ENCODE measurements at places on chromosomes 2 and 18.
A peak's percentile ranks its signal among the peaks of the same experiment; 100 is the strongest.

- no peak for DNase-seq
Measured at GRCh38 chr2:166550923-166551322, 56.9 kb upstream of the SCN7A start.

GRCh38 chr2:164737612-164738081 lies 104.0 kb downstream of the COBLL1 start:
- DNase-seq = peak; percentile 56

- DNase-seq = no peak
Measured at GRCh38 chr2:56209701-56210100, 25.9 kb downstream of the CCDC85A start.

GRCh38 chr2:44569491-44569890 lies 207.7 kb downstream of the CAMKMT start:
- DNase-seq = no peak

DNA sequence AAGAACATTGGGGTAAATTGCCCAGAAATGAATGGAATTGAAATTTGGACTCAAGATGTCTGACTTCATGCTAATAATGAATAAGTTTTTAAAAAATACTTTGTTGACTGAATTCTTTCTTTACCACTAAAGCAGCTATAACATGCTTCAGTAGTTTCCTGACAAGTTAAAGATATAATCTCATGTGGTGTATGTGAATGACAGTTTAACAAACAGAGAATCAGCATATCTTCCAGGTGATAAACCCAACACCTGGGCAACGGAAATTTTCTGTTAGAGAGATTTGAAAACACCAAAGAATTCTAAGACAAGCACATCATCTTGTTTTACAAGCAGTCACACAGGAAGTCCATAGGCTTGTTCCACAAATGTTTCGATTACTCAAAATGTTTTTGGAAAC lies 372.6 kb upstream of the VRK2 start:
- no peak for DNase-seq

GRCh38 chr2:71552356-71552755 lies 99.0 kb downstream of the DYSF start:
- no peak for DNase-seq

DNA sequence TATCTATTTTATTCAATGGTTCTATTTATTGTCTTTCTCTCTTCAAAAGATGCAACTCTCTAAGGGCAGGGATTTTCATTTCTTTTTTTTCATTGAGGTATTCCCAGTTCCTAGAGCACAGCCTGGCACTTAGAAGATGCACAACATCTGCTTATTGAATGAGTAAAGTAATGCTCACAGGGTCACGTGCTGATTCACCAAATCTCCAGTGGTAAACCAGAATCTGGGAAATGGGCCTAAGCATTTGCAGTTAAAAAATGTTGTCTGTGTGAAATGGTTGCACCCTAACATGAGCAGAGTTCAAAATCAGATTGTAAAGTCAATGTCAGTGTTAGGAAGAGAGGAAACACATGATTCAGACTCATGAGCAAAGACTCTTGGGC lies 15.8 kb downstream of the SLC8A1 start:
- no peak for DNase-seq

GRCh38 chr18:74625157-74625556 lies 27.5 kb downstream of the ZNF407 start:
- no peak for DNase-seq

- no peak for DNase-seq
Measured at GRCh38 chr2:154433010-154433409, 265.5 kb upstream of the KCNJ3 start.

DNA sequence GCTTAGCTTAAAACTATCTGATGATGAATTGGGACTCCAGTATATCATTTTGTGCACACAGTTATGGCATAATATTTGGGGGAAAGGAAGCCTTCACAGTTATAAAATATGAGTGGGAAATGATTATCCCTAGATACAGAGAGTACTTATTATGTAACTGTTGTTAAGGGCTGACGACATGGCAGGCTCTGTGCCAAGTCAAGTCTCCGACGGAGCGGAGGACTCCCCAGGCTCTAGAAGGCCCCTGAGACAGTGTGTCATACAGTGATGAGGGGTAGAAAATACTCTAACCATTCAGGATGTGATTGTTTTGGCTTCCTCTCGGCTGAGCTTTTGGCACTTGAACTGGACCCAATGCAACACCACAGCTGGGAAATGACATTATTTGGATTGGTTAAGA lies 211.8 kb downstream of the SLC8A1 start:
- DNase-seq = peak; percentile 90

DNA sequence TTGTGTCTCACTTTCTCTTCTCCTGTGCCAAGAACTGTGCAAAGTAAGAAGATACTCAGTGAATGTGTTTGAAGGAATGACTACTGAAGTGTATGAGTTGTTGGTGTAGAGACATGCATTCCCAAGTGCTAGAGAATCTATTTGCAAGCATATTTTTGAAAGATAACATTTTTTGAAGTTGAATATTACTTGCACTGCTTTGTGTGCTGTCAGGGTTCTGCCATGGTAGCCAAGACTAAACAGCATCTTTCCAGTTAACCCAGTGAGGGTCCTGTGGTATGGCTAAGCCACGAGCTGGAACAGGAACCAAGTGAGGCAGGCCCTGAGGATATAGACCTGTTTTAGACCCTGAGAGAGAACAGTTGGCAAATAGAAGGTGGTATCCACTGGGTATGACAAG lies 35.2 kb upstream of the EFEMP1 start:
- DNase-seq = no peak

DNA sequence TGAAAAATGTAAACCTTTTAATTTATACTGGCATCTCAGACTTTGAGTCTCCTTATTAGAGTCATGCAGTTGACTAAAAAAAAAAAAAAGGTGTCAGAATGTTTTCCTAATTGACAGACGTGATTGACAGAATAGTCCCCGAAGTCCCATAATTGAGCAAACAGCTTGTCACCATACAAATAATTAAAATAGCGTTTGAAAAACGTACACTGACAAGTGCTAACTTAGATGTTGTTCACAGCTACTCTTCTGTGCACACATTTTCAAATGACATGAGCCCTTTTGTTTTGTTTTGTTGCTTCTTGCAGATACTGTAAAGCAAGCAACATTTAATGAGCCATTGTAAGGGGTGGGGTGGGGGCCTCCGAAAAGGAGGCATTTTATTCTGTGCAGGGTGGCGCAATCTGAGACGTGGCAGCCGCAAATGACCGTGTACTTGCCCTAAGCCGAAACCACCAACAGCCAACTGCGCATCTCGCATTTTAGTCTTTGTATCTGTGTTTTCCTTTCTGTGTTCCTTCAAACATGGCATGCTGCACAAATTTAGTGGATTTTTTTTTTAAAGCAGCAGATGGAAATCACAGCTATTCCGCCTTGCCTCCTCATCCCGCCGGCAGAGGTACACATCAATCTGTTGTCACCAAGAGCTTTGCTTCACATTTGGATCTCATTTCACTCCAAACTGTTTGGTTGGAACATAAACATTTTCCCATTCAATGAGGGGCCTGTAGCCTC lies 52.4 kb downstream of the LPIN1 start:
- no peak for DNase-seq

DNA sequence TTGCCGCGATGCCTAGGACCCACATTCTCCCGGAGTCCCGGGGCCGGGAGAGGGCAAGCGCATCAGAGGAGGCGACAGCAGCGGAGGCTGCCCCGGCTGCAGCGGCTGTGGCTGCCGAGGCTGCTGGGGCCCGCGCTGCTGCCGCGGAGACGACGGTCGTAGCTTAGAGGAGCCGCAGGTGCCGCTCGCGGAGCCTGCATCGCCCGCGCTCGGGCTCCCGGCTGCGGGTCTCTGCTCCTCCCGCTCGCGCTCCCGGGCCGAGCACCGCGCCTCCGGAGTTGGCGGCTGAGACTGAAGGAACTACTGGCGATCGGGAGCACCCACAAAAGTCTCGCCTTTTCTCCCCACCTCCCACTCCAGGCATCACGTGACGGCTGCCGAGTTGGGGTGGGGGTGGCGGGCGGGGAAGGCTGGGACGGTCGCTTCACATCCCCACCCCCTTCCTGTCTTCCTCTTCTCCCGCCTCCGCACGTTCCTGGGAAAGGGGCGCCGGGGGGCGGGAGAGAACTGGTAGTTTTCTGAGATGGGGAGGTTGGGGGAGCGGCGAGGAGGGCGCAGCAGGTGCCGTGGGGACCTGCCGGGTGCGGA lies at the start of gene LYPD1:
Gene LYPD1 (minus strand): TSS at position 298 of the 588 bp plus-strand sequence. CDS start 273 bp downstream, at position 25.
- peak; percentile 12 for DNase-seq

DNA sequence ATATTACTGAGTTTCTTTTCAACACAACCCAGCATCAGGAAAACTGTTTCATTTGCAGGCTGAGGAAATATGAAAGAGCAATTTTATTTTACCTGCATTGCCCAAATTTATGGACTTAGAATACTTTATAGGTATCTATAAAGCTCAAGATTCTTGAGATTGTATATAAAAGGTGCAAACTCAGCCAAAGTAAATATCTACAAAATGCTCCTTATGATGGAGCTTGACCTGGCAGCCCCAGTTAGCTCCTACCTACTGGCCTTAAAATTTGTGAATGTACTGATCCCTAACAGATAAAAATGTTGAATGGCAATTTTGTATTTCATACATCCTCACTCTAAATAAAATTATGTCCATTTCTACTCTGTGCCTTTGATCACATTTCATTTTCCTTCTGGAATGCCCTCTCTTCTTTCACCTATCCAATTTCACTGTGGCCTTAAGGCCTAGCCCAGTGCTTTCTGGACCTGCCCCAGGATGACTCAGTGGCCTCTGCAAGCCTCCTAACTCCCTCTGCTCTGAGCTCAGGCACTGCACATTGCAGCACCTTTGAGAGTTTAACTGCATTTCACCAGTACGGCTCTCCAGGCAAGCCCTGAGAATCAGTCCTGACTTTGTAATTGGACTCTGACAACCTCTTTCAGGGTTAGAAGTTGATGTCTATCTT lies 125.9 kb downstream of the ANTXR1 start:
- DNase-seq = peak; percentile 96

DNA sequence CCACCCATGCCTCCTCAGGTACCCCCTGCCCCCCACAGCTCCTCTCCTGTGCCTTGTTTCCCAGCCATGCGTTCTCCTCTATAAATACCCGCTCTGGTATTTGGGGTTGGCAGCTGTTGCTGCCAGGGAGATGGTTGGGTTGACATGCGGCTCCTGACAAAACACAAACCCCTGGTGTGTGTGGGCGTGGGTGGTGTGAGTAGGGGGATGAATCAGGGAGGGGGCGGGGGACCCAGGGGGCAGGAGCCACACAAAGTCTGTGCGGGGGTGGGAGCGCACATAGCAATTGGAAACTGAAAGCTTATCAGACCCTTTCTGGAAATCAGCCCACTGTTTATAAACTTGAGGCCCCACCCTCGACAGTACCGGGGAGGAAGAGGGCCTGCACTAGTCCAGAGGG lies 803 bp upstream of the DES start:
- DNase-seq = no peak

DNA sequence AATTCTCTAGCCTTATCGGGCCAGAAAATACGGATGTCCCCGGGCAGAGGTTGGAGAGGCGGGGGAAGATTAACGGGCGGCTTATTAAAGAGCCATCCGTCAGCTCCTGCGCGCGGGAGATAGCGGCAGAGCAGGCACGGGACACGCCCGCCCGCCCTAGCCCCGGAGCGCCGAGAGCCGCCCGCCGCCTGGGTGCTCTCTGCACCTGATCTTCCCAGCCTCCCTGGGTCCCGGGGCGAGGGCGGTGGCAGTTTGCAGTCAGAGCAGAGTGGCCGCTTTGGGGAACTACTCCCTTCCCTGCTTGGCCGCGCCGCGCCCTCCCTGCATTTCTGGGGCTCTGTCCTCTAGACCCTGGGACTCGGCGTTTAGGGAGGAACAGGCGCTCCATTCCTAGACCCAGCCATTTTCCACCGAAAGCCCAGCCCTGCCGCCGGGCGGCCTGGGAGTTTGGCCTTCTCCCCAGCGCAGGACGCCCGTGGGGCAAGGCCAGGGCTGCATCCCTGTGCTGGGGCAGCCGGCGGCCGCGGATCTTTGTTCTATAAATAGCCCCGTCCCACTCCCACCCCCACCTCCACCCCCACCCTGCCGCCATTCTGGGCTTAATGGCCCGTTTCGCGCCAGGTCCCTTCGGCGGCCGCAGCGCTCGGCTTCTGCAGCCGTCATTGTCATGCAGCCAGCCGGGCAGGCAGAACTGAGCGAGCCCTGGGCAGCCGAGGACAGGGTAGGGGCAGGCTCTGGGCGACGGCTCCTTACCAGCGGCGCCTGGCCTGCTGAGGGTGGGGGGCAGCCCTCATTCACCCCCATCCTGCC lies 6.6 kb downstream of the GAD1 start:
- DNase-seq = no peak

GRCh38 chr2:157784823-157785175 lies 91.3 kb downstream of the ACVR1 start:
- DNase-seq = no peak

DNA sequence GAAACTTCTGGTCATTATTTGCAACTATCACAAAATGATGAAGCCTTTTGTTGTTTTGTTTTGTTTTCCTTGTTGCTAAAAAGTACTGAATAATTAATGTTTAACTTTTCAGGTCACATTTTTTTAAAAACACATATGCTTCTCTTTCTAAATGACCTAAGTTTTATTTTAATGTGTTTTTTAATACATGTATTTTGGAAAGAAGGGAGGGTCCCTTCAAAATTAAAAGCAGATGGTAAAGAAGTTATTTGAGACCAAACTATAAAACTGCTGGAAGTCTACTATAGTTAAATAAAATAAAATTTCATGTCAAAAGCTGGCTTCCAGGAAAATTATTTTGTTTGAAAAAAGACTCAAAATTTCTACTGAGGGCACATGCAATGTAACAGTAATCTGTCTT lies 39.5 kb upstream of the ASNSD1 start:
- DNase-seq = no peak

DNA sequence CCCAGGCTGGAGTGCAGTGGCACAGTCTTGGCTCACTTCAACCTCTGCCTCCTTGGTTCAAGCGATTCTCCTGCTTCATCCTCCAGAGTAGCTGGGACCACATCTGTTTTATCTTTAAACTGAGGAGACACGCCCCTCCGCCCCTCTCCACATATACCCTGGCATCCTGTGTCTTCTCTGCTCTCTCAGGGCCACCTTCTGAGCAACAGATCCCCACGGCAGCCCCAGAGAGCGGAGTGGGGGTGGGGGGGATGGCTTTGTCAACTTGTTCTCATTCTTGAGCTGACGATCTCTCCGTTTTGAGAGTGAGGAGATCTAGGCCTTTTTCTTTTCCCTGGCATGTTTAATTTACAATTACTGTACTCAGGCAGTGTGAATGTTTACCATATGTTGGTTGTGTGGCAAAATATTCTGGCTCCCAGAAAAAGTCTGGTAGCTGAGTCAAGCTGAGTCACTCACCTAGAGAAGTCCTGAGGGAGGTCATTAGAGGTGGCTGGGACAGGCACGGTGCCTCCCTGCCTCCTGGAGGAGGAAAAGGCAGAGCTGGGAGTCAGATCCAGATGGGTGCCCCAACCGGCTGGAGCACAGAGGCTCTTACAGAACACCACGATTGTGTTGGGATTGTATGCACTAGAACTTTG lies 19.5 kb upstream of the ID2 start:
- peak; percentile 75 for DNase-seq

Data from iris pigment epithelial cell (primary cell).